ENCODE measurements at places on chromosomes 2 and 18.

DNA sequence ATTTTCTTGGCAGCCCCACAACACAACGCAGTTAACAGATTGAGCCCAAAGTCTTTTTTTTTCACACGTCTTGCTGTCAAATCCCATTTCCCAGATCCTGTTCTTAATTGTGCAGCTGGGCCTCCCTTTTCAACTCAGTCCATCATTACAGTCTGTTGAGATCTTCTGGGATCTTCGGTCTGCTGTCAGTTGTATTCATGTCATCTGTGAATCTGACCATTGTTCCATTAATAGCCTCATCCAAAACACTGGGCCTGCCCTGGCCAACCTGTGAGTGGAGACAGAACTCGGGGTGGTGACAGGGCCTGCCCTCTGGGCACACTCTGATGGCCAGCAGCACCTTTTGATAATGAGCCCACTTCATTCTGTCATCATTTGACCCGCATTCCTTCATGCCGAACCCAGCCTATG is 39.7 kb upstream of the SEMA4C start:
- no peak for DNase-seq

DNA sequence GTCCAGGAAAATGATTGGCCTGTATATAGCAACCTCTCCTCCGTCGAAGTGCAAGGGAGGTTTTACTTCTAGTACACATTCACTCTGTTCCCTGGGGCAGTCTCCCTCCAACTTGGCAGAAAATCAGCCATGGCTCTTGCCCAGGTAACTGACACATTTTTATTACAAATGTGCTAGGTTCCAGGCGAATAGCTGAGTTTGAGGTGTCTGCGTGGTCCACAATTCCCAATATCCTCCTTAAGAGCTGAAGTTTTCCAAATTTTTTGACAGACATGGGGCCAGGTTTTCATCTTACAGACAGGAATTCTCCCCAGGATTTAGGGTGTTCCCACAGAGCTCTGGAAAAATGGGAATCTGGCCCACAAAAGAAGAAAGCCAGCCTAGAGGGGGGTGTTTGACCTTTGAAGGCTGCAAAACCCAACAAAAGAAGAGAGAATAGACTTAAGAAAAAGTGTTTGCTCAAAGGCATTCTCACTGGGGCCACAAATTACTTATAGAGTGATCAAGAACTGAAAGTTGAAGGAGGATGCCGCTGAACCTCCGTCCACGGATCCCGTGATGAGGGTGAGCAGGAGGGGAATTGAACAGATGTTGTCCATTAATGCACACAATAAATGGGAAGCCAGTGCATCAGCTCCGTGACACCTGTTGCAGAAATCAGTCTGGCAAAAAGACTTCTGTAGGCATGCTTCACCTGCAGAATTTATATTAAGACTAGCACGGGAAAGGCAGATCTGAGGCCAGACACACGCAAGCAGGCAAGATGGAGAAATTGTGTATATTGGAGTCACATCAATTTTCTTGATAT is 242.3 kb upstream of the COPS8 start:
- DNase-seq = no peak

- DNase-seq = no peak
Measured at GRCh38 chr18:33573193-33573592, 4.8 kb upstream of the ASXL3 start.

GRCh38 chr2:46563186-46563585 is 83.8 kb downstream of the TMEM247 start:
- no peak for DNase-seq

DNA sequence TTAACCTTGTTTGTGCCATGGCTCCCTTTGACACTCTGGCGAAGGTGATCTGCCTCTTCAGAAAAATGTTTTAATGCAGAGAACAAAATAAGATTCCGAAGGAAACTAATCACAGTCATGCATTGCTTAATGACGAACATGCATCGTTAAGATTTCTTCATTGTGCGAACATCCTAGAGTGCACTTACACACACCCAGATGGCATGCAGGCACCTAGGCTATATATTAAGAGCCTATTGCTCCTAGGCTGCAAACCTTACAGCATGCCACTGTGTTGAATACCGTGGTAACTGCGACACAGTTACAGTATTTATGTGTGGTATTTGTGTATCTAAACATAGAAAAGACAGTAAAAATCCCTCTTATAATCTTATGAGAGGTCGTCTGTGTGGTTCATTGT is 8.3 kb downstream of the ASAP2 start:
- no peak for DNase-seq

DNA sequence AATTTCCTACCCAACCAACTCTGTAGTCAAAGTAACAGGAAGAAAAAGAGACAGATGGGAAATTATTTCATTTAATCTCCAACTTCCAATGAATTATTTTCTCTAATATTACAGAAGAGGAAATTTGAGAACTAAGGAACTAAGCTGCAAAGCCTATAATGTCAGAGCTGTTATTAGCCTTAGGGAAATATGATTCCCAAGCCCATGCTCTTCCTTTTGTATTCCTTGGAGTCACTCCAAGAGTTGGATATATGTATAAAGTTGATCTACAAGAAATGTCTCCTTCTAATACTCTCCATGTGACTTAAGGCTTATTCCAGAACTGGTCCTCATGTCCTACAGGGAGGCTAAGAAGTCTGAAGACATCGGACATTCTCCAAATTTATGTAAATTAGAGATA is 31.6 kb upstream of the VWC2L start:
- no peak for DNase-seq

- DNase-seq = no peak
Measured at GRCh38 chr2:3483227-3483985, 35.9 kb downstream of the ADI1 start.

GRCh38 chr2:10770956-10771750 is 41.4 kb downstream of the PDIA6 start:
- no peak for DNase-seq
